ENCODE measurements at places on chromosomes 1 and 21.

- DNase-seq, result no peak
Observed at GRCh38 chr1:6500544-6501278, 9.2 kb upstream of the PLEKHG5 start.

DNA sequence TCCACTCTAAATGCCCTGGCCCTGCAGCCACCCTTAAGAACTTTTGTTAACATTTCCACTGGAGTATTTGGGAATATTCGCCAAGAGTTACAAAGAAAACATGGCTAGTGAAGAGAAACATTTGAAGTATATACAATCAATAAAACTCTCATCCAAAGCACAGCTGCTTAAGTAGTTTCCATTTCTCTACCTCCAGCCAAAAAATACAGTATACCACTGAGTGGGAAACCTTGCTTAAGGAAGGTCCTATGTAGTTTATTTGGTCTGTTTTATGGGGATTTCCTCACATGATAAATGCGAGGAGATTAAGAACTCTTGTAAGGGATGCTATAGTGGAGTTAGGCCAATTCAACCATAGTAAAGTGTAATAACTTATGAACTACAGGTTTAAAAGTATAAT lies 382.5 kb downstream of the NEGR1 start:
- DNase-seq, result no peak

- peak; percentile 8 for DNase-seq
Observed at GRCh38 chr1:228416217-228416933, at the start of gene TRIM17. TSS of gene TRIM17 (minus strand) at chr1:228416861. CDS start at chr1:228415072, 1,789 bp downstream.

DNA sequence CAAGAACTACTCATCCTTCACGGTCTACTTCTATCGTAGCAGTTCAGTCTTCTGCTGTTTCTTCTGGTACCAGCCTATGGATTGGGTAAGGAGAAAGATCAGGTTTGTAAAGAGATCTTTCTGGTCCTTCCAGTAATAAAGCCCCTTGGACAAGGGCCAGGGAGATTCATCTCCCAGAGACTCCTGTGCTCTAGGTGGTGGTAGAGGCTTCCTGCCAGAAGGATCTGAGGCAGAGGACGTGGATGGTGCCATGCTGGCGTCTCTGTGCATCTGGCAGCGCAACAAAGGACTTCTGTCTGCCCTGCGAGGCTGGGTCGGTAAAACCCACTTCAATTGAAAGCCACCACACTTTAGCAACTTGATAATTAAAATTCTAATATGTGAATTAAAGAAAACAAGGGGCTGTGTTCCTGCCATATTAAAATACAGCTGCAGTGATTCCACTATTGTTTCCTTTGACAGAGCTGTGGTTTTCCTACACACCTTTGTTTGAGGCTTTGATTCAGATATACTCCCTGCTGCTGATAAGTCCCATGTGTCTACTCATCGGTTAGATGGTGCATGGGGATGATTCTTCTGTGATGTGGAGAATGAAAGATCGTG lies 73.6 kb downstream of the ROR1 start:
- DNase-seq, result no peak

- no peak for DNase-seq
Observed at GRCh38 chr1:175871647-175872046, 128.3 kb upstream of the TNR start.

DNA sequence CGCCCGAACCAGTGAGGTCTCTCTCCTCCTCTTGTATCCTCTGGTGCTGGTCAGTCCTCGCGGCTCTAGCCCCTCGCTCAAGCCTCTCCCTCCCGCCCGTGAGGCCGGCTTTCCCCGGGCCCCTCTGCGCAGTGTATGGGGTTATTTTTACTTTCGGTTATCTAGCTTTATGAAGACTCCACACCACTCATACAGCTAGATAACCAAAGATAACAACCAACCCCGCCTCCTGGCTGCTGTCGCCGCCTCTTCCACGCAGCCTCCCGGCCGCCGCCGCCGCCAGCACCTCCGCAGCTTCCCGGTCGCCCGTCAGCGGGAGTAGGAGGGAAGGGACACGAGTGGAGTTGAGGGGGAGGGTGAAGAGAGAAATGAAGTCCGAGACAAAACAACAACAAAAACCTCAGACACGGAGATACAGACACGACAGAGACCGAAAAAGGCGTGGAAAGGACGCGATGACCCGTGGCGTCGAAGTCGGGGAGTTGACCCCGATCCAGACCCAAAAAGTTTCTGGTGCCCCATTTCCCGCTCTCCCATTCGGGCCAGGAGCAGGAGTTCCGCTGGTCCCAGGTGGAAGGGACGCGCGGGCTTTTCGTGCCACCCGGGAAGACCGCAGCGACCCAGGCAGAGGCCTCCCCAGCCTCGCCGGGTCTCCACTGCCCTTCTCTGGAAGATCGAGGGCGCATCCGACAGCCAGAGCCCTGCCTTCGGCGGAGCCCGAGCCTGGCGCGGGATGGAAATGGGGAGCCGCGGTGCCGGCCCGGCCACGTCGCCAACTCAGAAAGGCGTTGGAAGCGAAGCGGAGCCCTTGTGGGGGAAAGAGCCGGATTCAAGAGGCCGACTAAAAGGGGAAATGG lies 51.4 kb downstream of the RHBG start:
- peak; percentile 36 for DNase-seq

DNA sequence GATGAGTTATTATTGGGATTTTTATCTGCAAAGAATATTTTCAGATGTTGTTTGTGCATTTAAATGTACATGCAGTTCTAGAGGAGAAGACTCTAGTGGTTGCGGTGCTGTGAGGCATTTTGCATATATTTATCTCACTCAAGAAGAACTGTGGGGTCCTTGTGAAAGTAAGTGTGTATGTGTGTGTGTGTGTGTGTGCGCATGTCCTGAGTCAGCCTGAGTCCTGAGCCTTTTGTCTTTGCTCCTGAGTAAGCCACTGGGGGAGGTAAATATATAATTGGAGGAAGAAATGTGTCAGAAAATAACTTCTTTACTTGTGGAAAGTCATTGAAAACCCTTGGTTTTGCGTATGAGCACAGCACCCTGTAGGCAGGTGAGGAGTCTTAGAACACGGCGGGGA lies 55.6 kb upstream of the CD34 start:
- DNase-seq, result no peak

- no peak for DNase-seq
Observed at GRCh38 chr1:107434361-107434693, 293.5 kb downstream of the NTNG1 start.

DNA sequence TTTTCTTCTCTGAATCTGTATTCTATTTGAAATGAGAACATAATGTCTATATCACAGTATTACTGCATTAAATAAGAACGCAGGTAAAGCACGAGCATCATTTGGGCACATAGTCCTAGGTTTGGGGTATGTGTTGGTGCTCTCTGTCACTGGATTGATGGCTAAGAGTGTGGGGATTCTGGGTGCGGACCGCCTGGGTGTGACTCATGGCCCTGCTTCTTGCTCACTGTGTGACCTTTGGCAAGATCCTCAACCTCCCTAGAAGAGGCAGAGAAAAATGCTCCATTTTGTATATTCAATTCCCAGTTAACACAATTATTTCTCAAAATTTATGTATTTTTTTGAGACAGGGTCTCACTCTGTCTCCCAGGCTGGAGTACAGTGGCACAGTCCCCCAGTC lies 99.7 kb downstream of the LAMC2 start:
- no peak for DNase-seq

DNA sequence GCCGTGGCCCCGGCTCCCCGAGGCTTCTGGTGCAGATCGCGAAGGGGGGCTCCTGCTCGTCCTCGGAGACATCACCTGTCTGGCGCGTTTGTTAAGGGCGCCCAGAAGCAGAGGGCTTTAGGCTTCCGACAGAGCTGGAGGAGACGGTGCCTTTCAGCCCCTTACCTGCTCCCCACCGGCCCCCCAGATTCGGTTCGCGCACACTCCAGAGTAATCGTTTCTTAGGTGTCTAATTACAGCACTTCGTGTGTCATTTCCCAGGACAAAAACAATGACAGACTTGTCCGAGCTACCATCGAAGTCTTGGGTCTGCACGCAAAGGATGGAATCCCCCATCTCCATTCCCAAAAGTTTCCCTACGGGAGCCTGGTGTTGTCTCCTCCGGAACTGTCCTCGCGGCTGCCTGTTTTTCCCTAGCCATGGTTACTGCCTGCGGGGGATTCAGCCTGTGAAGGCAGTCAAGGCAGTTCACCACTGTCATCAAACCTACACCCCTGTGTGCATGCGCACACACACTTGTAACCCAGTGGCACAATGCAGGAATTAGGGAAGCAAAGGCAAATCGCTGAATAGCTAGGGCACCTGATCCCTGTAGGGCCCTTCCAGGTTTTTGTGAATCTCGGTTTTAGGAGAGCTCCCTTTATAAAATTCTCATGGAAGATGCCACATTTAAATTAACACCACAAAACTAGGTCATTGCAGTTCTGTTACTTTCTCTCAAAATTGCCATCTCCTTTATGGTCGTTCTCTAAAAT lies 738 bp upstream of the CDC42BPA start:
- no peak for DNase-seq

DNA sequence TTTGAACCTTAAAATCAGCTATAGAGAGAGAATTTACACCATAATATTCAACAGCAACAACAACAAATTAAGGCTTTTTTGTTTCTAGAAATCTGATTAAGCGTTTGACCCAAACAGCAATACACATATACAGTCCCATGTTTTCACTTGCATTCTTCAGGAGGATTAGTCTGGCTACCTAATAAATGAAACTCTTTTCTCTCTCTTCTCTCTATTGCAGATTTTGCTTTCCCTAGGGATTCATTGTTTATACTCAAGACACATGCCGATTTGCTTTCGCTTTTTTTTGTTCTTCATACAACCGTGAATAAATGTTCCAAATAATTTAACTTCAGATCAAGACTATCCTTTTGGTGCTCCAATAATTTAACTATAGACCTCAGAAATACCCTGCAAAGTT lies 162.4 kb upstream of the PTBP2 start:
- DNase-seq, result no peak

- DNase-seq, result no peak
Observed at GRCh38 chr1:72649991-72650390, 367.7 kb upstream of the NEGR1 start.

GRCh38 chr21:22597660-22598255 lies 1599.5 kb downstream of the NCAM2 start:
- no peak for DNase-seq

DNA sequence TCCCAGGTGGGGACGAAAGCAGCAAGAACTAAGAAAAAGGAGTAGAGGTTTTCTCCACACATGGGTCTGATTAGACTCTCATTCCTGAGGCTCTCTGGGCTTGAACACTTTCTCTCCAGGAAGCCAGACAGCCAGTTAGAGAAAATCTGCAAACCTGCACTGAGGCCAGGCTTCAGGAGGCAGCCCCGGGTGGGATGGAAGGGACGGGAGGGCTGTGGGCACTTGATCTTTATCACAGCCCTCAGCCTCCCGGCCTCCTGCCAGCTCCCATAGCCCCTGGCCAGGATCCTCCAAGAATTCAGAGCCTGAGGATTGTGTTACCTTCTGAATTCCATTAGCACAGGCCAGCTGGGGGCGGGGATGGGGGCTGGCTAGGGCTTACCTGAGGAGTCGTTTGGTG lies 40.1 kb downstream of the SERTAD4 start:
- DNase-seq, result no peak

- DNase-seq, result no peak
Observed at GRCh38 chr1:13675151-13675651, 24.8 kb upstream of the PRDM2 start.

GRCh38 chr1:32874860-32875752 lies 4.4 kb upstream of the FNDC5 start:
- no peak for DNase-seq

DNA sequence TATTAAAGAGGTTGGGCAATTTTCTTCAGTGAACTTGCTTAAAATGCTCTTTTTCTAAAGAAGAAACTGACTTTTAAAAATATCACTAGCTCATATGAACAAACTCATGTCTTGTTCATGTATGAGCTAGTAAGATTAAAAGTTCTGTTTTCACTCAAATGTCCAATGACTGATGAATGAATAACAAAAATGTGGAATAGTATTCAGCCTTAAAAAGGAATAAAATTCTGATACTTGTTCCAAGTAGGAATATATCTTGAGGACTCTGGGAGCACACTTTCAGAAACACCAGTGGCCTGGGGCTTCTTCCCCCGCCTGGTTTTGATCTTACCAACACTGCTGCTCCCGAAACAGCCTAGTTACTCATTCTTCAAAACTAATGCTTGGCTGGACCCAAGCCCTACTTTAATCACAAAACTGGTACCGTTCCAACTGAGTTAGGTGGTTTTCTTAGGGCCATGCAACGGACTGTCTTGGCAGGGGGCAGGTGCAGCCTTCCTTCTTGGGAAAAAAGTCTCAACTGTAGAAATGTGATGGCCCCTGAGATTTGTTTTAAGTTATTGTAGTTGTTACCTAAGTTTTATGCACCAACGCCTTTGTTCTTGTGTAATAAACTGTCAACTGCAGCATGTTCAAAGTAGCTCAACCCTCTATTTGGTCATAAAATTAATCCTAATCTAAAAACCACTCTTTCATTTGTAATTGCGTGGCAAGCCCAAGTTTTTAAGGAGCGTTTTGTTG lies 116.0 kb downstream of the ETS2 start:
- no peak for DNase-seq

GRCh38 chr1:43052322-43052721 lies 93.7 kb upstream of the SLC2A1 start:
- DNase-seq, result no peak

DNA sequence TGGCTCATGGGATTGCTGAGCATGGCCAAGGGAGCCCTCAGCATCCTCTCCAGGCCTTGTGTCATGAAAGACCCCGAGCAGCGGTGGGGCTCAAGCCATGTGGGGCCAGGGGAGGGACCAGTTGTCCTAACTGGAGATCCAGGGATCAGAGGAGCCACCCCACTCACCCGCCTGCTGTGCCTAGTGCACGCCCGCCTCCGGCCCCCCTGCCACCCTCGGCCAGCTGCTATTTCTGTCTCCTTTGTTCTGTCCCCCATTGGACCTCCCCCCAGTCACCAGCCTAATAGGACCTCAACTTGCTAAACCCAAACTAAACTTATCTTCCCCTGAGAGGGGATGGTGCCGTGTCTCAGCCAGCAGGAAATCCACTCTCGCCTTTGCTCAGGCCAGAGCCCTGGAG lies 44.4 kb downstream of the TP73 start:
- no peak for DNase-seq

GRCh38 chr1:78690516-78690915 lies 40.9 kb downstream of the IFI44 start:
- DNase-seq, result no peak

- DNase-seq, result peak; percentile 94
Observed at GRCh38 chr1:112715264-112716053, at the start of gene PPM1J. TSS of gene PPM1J (minus strand) at chr1:112715332. CDS start at chr1:112715301, 31 bp downstream.

DNA sequence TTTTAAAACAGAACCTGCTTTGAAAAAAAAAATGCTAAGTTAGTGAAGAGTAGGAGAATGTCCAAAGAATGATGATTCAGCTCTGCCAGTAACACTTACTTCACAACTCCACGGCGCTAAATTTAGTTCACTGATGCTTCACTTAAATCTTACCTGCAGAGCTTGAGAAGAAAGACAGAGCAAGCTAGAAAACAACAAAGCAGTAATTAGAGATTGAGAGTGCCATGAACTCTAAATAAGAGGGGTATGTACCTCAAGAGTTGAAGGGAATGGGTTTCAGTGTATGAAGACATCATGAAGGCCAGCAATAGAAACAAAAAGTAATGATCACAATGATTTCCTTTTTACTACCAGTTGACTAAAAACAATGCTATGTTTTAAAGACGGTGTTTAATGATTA lies 32.8 kb downstream of the EPRS1 start:
- no peak for DNase-seq
